DMS153 (cell line): ENCODE measurements at places on chromosomes 12 and 14.

DNA sequence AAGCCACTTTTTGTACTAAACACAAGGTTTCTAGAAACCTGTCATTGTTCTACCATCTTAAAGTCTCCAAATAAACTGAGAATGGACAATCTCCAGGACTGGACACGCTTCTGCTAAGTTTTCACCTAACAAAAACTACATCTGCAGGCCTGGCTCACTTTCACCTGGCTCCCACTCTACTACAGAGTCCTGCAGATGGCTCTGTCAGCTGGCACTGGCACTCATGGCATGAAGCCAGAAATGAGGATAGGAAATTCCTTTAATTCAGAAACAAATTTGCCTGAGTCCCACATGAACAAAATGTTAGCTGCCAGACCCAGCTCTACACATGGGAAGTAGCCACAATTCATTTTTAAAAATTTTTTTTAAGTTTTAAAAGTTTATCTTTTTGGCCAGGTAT lies 42.1 kb downstream of the STXBP6 start:
- no peak for DNase-seq

GRCh38 chr14:73696466-73697400 lies 17.5 kb downstream of the PNMA1 start:
- no peak for DNase-seq

- no peak for DNase-seq
Observed at GRCh38 chr12:49030119-49030518, 11.5 kb upstream of the PRKAG1 start.

DNA sequence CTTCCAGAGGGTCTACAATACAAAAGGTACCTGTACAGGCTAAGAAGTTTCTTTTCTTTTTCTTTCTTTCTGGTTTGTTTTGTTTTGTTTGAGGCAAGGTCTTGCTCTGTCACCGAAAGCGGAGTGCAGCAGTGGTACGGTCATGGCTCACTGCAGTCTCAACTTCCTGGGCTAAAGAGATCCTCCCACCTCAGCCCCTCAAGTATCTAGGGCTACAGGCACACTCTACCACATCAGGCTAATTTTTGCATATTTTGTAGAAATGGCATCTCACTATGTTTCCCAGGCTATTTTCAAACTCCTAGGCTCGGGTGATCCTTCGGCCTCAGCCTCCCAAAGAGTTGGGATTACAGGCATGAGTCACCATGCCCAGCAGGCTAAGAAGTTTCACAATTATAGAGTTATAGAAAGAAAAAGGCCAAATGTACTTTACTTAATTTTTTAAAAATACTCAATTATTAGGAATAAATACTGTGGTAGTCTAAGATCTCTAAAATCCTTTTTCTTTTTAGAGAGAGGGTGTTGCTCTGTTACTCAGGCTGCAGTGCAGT lies 3.0 kb upstream of the PIGH start:
- no peak for DNase-seq

- DNase-seq = no peak
Observed at GRCh38 chr12:92034083-92034482, 111.6 kb downstream of the BTG1 start.

GRCh38 chr12:31796270-31796951 lies 67.6 kb upstream of the AMN1 start:
- DNase-seq = no peak

GRCh38 chr12:49111206-49111605 lies 559 bp upstream of the LMBR1L start:
- no peak for DNase-seq

- no peak for DNase-seq
Observed at GRCh38 chr12:64273527-64274403, 51.7 kb upstream of the KICS2 start.

- no peak for DNase-seq
Observed at GRCh38 chr12:94909663-94910062, 93.8 kb downstream of the NDUFA12 start.

- DNase-seq = no peak
Observed at GRCh38 chr12:6792522-6793201, 3.3 kb downstream of the CD4 start.

- no peak for DNase-seq
Observed at GRCh38 chr12:96400631-96401075, 414 bp upstream of the CDK17 start.

DNA sequence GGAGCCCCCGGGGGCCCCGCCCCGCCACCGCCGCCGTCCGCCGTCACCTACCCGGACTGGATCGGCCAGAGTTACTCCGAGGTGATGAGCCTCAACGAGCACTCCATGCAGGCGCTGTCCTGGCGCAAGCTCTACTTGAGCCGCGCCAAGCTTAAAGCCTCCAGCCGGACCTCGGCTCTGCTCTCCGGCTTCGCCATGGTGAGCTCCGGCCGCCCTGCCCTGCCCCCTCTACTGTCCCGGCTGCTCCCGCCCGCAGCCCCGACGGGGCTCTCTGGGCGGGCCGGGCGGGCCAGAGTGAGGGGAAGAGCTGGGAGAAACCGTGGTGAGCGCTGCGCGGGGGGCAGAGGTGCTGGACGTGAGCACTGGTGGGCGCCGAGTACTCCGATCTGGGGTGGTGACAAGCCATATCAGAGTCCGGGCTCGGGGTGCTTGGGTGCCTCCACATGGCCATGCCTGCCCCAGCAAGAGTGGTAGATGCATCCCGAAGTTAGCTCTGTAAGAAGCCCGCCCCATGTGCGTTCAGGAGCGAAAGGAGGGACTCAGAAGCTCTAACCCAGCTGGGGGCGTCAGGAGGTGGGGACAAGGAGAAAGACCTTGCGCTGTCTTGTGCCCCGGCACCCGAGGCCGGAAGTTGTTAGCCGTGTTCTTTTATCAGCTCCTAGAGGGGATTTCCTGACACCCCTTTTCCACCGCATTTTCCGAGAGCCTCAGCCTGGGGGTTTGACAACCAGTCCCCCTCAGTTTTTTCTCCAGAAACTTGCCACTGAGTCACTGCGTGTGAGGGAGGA lies 717 bp downstream of the ORAI1 start:
- DNase-seq = no peak

DNA sequence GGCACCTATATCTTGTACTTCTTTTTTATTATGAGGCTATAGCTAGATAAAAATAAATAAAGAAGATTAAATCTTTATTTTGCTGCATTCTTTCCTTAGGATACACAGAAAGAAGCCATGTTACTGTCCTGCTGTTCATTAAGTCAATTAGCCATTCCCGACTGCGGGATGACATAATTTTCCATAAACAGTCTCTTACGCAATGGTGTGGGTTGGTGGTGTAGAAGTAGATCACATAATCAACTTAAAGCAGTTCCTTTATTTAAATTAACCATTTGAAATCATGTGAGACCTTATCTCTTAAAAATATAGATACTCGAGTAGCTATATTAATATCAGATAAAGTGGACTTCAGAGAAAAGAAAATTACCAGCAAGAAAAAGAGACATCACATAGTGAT lies 40.2 kb downstream of the TAOK3 start:
- no peak for DNase-seq

GRCh38 chr14:33070475-33070874 lies 131.8 kb downstream of the NPAS3 start:
- no peak for DNase-seq

DNA sequence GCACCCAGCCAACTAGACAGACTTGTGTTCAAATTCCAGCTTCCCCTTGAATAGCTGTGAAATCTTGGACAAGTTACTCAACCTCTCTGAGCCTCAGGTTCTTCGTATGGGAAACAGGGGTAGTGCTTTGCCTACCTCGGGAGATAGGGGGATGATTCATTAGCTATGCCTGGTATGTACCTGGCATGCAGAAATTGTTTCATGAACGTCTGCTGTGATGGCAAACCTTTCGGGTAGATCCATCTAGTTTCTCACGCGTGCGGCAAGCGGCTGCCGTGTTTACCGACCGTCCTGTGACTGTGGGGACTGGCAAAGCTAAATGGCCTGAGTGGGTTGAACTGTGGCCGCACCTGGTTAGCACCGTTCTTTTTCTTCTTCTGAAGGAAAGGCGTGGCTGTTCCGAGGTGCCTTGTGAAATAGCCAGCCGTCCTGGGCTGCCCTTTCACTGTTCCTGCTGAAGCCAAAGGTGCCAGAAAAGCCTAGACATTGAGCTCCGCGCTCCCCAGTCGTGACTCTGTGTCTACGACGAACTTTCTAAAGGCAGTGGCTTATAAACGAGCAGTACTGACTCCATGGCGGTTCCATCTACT lies 40.6 kb upstream of the MED13L start:
- no peak for DNase-seq

GRCh38 chr12:18153826-18154225 lies 63.8 kb upstream of the RERGL start:
- no peak for DNase-seq

GRCh38 chr14:52443506-52443905 lies 108.8 kb downstream of the TXNDC16 start:
- DNase-seq = no peak

DNA sequence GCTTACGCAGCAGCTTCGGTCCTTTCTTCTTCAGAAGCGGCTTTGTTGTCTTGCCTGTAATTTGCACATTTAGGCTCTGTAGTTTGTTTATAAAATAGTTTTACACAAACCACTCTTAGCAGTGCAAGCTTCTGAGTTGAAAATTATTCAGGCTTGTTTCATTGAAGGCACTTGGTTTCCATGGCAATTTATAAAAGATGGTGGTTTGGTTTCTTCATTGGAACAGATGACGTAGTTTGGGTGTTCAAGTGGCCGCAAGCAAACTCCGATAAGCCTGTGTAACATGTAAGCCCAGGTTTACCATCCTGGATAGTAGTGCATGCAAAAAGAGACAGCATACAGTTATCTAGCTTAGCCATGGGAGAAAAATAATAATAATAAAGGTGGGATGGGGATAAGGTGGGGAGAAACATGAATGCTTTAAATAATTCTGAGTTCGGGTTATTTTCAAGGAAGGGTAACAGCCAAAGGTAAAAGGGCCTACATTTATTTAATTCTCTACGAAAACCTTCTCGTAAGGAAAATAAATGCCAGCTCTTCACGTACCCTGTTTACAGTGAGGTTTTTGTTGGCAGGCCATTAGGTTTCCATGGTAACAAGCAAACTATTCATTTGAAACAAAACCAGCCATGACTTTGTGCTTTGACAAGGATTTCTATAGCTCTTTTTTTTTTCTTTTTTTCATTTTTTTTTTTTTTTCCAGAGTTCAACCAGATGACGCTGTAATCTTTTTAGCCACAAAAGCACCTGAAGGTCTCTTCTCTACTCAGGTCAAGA lies 189.6 kb upstream of the RPL10L start:
- DNase-seq = no peak

DNA sequence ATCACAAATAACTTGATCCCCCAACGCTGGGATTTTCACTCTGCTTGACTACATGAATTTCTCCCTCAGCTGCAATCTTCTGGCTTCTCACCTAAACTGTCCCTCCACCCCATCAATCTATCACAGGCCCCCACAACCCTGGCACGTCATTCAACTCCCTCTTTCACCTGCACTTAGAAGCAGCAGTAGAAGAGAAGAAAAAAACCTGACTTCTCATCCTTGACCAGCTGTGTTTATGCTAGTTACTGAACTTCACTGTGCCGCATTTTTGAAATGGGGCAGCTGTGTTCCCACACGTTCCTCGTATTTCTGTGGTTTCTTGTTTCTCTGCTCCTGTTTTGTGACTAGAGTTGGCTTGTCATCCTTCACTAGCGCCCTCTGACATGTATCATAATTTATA lies 35.0 kb downstream of the ITPR2 start:
- DNase-seq = no peak

DNA sequence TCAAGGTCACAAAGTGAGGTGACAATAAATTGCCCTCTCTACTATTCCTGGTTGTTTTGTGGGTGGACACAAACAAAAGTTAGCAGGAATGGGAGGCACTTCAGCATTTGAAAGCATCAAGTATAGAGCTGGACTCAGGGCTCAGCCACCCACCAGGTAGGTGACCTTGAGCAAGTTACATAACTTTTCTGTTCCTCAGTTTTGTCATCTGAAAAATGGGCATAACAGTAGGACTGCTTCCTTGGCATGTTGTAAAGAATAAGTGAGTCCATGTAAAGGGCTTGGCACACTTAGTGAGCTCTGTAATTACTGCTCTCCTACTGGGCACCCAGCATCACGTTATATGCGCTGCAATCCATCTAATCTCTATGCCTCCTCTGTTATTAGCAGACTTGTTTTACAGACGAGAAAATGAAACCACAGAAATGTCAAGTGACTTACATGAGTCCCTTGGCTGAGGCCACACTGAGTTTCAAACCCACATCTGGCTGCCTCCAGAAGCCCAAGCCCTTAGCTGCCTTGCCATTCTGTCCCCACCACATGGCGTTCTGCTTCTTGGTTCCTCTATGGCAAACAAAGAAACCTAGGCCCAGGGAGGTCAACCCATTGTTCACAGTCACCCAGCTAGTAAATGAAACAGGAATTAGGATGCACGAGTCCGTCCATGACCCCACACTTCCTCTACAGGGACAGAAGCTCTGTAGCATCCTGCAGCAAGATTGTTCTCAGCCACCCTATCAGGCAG lies 63.2 kb upstream of the SLC24A4 start:
- no peak for DNase-seq

- DNase-seq = no peak
Observed at GRCh38 chr14:90836692-90837063, 20.4 kb upstream of the TTC7B start.

- DNase-seq = no peak
Observed at GRCh38 chr14:102058961-102059360, 27.9 kb downstream of the HSP90AA1 start.

- DNase-seq = no peak
Observed at GRCh38 chr12:72747111-72747849, 475.1 kb downstream of the TRHDE start.

GRCh38 chr14:32697704-32698103 lies 241.0 kb upstream of the NPAS3 start:
- no peak for DNase-seq

DNA sequence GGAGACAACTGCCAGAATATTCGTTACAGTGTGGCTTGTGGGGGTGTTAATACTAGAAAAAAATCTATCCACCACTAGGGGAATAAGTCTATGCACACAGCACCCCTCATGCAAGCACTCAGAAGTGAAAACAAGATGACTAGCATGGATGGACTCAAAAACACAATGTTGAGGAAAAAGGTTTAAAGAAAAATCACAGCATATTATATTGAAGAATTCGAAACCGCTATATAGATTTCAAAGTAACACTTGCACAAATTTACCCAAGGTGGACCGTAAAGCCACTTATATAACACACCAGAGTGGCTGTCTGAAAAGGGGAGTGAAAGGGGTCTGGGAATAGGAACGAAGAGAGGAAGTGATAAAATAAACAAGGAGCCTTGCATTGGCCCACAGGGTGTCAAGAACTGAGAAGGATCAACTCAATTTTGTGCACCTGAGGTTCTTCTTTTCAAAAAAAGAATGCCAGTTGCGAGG lies 544 bp downstream of the ABCD4 start:
- no peak for DNase-seq

- DNase-seq = no peak
Observed at GRCh38 chr12:105168006-105168405, 60.5 kb downstream of the WASHC4 start.

DNA sequence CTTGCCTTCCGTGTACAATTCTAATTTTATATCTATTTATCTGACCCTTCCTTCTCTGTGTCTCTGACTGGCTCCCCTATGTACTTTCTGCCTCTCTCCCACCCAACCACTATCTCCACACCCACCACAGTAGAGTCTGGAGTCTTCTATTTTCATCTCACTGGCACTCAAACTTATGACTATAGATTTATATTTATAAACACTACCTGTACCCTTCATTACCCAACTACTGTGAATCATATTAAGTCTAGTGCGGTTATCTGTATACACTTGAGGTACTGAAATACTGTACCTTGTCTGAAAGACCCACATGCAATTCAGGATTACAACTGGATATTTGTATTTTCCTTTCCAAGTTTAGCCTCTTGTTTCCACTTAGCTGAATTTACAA lies 36.1 kb downstream of the ATP2B1 start:
- DNase-seq = no peak
